ENCODE measurements at places on chromosomes 3 and 15.

DNA sequence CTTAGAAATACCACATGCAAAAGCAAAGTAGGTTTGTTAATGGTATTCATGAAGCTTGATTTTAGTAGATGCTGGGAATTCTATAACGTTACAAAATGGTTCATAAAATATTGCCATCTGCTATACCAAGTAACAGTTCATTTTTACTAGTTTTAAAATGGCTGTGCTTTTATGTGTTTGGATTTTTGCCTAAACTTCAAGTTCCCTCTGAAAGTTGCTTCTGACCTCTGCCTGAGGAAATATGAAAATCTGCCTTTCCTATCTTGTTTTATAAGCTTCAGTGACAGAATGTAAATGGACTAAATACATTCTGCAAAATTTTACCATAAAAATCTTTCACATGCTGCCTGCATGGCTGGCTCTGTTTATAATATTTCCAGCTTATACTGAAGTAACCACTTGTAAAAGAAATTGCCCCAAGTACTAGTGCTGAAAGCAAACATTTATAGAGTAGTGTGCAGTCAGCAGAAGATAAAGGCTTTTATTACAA lies 560.7 kb upstream of the ROBO2 start:
- DNase-seq, result no peak

DNA sequence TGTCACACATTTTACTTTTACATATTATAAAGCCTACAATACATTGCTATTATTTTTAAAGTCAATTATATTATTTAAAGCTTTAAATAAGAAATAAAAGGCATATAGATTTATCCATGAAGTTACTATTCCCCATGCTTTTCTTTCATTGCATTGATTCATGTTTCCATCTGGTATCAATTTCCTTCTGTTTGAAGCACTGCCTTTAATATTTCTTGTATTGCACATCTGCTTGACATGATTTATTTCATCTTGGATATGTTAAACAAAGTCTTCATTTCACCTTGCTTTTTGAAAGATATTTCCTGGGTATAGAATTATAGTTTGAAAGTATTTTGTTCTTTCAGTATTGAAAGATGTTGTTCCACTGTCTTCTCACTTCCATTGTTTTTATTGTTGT lies 174.3 kb upstream of the MBNL1 start:
- DNase-seq, result no peak

DNA sequence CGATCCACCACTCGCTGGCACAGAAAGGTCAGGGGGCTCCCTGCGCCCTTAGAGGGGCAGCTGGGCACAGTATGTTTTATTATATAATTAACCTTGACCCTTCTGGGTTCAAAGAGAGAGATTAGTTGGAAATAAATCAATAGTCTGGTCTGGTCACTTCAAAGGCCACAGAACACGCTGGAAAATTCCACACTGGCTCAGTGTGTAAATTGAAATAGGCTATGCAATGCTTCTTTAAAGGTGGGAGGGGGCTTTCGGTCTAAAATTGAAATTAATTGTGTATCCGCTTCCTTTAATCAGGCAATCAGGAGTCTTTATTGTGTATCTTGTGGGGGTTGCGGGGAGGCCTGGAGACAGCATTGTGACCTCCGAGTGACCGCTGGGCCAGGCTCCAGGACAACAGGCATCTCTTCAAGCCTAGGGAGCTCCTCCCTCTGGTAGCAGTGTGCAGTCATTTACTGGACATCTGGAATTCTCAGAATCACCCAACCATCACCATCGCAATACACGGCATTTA lies 8.0 kb downstream of the RNU5B-1 start:
- DNase-seq, result no peak

GRCh38 chr3:52403955-52404354 lies 40.9 kb downstream of the SEMA3G start:
- no peak for DNase-seq

DNA sequence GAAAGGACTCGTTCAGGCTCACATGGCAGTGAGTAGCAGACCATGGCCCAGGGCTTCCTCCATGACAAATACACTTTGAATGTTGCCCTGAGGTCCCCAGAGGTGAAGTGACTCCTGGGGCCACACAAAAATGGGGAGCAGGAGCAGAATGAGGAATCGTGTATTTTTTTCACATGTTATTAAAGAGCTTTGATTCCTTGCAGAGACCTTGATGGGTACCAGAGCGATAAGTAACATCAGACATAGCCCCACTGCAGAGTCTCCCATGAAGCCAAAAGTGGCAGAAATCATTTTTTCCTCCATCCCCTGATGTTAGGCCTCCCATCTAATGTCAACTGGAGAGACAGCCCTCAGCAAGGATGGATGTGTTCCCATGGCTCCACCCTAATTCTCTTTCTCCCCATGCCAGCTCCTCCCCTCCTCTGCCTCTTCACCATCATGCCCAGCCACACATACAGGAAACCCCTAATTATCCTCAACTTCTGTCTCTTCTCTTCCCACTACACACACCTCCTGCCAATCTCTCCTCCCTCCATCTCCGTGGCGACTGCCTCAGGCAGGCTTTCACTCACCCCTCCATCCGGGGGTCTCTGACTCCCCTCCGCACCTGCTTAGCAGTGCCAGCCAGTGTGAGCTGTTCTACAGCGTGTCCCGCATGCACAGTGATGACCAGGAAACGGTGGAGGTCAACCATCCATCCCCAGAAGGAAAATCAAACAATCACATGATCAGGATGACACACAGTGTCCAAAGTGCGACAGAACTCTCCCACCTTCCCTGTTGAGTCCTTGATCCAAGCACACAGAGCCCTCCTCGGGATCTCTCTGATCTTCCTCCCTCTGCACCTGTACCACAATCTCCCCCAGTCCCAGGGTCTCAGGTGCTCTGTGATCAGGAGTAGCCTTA lies 7.1 kb upstream of the SSUH2 start:
- no peak for DNase-seq

GRCh38 chr15:72562386-72562785 lies 88.3 kb downstream of the ARIH1 start:
- DNase-seq, result no peak

DNA sequence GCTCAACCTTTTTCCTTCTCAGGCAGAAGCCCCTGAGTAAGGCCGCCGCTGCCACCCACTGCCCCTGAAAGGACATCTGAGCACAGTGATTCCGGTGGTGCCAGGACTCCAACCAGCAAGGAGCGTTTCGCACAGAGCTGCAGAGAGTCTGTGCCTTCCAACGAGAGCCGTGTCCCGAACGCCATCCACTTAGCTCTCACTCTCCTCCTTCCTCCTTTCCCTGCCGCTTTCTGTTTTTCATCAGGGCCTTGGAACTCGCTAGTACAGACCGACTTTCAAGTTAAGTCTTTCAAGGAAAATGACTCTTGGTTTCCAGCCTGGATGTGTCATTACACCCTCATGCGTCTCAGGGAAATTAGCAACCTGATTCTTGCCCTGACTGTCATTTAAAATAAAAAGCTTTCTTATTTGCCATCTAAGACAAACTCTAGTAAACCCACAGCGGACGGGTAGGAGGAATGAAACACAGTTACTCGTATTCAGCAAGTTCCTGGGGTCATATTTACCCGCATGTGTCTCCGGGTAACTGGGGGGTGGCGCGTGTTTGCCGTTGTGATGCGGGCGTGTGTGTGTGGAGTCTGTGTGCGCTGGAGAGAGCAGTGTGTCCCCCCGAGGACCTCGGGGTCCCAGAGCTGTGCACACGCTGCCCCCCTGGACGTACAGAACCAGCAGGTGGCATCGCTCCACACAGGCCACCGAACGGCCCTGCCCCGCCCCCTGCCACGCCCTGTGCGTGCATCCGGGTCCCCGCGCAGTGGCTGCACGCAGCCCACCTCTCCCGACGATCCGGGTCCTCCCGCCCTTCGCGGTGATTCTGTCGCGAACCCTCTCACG lies 30.4 kb upstream of the ALDH1A3 start:
- peak; percentile 64 for DNase-seq
